ENCODE measurements at places on chromosomes 2 and 18. TPM values are rescaled to one million over a fixed set of nuclear protein-coding genes. Genes with fewer than 3 reads are reported as not detected.

ZNF513 gene
- total RNA-seq: 5.9 TPM

ERFE gene
- total RNA-seq: 2.4 TPM

GKN1 gene
- total RNA-seq: not detected

ALK gene
- not detected for total RNA-seq

ERMN gene
- not detected for total RNA-seq

LBH gene
- 39.8 TPM for total RNA-seq

SCYGR3 gene
- total RNA-seq: not detected

RESP18 gene
- not detected for total RNA-seq

HOXD12 gene
- not detected for total RNA-seq

GPR45 gene
- total RNA-seq: not detected

MGAT5 gene
- 29.6 TPM for total RNA-seq

APLF gene
- 2.6 TPM for total RNA-seq

CKAP2L gene
- total RNA-seq: 19.4 TPM

ANKRD62 gene
- not detected for total RNA-seq

IAH1 gene
- 71.5 TPM for total RNA-seq

MTCL1 gene
- total RNA-seq: 15.1 TPM

KCNJ3 gene
- total RNA-seq: not detected

FOXD4L1 gene
- total RNA-seq: under 0.01 TPM

ASXL3 gene
- total RNA-seq: 2.2 TPM

MC4R gene
- total RNA-seq: not detected

DIPK1C gene
- not detected for total RNA-seq

L3MBTL4 gene
- 0.24 TPM for total RNA-seq

RAMP1 gene
- 21.7 TPM for total RNA-seq

CYP27A1 gene
- total RNA-seq: 30.4 TPM
